ENCODE measurements at places on chromosomes 13 and 19.

GRCh38 chr13:71368336-71368735 is 498.7 kb downstream of the DACH1 start:
- DNase-seq: no peak

DNA sequence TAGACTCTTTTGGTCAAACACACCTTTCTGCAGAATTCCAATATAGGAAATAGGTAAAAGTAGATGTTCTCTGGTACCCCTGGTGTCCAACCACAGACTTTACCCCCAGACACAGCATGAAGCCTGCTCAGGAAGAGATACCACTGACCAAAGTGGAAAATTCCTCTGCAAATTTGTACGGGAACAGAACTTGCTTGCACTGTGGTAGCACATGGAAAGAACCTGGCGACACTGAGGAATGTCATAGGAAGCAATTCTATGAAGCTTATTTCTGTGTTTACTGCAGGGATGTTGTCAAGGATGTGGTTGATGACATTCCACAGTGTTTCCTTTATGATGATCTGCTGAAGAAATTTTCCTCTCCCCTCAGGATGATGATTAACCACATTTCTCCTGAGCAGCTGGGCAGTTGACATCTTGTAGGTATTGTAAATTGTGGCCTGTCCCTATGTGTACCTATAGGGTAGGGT is 48.9 kb upstream of the TNFSF11 start:
- no peak for DNase-seq

DNA sequence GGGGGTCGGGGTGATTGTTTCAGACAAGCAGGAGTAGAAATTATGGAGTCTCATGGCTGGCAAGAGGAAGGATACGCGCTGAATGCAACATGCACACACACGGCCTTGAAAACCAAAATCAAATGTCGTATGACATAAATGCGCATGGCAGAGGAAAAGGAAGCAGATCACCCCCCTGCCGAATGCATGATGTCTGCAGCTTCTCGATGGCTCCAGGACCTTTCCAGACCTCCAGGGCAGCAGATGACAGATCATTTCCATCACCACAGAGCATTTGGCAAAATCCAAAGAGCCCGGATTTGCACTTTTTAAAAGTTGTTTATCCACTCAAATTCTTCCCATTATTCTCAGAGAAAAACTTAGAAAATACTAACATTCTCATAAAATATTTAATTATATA is 211.7 kb downstream of the NHLRC3 start:
- DNase-seq: no peak

GRCh38 chr13:47109028-47109427 is 212.2 kb upstream of the HTR2A start:
- no peak for DNase-seq
